Mucosa of descending colon (tissue), 3 donors: ENCODE measurements at places on chromosomes 13 and 19.

DNA sequence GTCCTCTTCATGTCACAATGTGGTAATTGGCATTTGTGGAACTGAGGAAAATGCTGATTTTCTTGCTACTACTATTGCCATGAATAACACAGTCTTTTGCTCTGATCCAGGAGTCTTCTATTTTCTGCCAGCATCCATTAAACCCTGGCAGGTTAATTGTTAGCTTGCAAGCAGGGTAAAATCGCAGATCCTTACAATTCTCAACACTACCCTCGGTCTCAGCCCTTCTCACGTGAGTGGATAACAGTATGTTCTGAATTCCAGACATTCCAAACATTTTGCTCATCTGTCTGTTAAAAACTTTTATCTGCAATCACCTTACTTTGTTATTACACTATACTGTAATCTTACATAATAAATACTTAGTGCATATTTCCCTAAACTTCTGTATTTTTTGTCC is 251.3 kb upstream of the ATXN8OS start:
- DNase-seq, result no peak

DNA sequence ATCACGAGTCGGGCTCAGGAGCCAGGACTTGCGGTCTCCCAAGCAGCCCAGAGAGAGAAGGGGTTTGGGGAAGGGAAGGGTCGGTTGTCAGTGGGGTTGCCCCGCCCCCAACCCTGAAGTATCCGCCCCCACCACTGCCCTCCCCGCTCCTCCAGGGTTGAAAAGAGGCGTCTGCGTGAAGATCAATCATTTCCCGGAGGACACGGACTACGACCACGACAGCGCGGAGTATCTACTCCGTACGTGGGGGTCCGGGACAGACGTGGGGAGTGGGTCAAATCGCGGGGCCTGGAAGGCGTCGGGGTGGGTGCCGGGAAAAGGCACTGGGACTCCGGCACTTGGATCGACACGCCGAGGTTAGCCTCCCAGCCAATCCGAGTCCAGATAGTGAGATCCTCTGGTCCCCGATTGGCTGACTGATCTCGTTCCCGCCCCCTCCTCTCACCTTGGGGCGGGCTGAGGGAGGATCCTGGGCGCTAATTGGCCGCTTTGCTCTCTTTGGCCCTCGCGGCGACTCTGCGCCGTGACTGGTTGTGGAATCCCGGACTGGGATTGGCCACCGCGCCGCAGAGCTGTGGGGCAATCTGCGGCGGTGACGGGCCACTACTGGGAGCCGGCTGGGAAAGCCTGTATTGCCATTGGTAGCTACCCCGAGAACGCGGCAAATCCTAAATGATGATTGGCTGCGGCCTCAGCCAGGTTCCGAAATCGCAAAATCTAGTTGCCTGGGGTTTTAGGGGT is 13.3 kb upstream of the CACNG6 start:
- DNase-seq, result peak; percentile 35

GRCh38 chr19:4049432-4049831 is 17.3 kb downstream of the ZBTB7A start:
- peak; percentile 44 for DNase-seq

DNA sequence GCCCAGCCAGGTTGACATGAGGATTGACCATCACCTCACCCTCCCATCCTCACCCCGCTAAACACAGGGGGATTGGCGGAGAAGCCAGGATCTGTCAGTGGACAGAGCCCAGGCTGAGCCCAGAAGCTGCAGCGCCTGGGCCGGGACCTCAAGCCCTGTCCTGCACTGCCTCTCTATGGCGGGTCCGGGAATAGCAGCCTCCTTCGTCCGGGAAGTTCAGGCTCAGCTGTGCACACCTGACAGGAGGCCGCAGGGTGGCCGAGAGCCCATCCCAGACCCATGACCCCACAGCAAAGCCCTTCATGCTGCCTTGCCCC is 67.8 kb downstream of the SPACA7 start:
- DNase-seq, result no peak

GRCh38 chr19:32914879-32915660 is 45.5 kb upstream of the SLC7A9 start:
- DNase-seq, result no peak

DNA sequence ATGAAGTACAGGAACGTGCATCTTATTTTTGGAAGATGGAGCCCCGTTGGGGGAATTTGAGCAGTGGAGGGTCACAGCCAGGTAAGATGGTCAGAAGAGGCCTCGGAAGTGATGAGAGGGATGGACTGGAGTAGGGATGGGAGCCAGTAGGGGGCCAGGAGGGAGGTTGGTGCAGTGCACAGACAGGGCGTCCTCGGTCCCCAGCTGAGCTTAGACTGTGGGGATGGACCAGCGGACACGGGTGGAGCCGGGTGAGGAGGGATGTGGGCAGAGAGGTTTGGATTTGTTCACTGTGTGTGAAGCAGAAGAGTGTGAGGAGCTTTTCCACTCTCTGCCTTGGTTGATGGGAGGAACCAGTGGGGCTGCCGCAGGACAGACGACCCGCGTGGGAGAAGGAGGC is 10.6 kb downstream of the RPS9 start:
- no peak for DNase-seq

DNA sequence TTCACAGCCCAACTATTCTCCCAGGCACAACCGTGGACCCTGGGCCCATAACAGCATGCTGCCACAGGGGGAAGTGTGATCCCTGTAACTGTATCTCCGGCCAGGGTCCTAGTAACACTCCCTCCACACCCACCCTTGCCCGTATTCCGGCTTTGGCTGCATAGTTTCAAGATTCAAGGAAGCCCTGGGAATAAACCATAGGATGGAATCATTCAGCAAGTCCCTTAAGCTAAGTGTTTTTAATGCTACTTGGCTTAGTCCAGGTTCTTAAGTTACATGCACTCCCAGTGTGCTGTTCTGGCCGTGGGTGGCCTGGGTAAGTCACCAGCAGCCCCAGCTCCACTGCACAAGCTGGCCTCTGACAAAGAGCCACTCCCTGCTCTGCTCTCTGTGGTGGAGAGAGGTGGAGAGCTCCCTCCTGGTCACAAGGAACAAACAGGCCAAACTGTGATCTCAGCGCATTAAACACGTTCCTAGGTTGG is 532.4 kb upstream of the SGCG start:
- DNase-seq, result no peak

DNA sequence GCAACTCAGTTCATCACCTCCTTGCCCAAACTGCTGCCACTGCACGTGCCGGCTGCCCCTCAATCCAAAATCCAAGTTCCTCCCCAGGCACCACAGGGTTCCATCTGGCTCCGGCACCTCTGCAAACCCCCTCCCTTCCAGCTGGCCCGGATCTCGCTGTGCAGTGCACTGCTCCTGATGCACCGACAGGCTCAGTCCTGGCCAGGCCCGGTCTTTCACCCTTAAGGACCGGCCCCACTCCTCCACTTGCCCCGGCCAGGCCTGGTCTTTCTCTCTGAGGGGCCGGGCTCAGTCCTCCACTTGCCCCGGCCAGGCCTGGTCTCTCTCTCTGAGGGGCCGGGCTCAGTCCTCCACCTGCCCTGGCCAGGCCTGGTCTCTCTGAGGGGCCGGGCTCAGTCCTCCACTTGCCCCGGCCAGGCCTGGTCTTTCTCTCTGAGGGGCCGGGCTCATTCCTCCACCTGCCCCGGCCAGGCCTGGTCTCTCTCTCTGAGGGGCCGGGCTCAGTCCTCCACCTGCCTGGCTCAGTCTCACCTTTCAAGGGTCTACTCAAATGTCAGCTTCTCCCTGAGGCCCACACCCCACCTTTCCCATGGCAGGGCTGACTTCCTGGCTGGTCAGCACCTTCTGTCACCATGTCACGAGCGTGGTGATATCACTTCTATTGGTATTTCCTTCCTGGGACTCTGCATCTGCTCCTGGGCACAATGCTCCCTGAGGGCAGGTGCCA is 6.9 kb downstream of the ZNF787 start:
- DNase-seq, result no peak

- DNase-seq, result no peak
Observed at GRCh38 chr19:16461630-16462051, 10.1 kb downstream of the EPS15L1 start.

DNA sequence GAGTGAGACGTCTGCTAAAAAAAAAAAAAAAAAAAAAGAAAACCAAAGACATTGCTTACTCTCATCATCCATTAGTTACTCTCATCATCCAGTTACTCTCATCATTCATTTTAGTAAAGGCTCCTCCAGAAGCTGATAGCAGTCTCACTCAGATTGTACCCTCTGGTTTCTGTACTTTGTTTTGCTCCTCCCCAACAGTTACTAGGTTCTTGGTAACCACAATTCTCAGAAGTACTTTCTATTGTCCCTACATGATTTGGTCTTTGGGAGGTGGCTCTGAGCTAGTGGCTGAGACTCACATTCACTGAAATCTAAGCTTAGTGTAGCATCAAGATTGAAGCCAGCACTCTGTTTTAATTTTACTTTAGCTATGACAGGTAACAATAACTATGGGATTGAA is 14.3 kb downstream of the ERICH4 start:
- DNase-seq, result no peak

DNA sequence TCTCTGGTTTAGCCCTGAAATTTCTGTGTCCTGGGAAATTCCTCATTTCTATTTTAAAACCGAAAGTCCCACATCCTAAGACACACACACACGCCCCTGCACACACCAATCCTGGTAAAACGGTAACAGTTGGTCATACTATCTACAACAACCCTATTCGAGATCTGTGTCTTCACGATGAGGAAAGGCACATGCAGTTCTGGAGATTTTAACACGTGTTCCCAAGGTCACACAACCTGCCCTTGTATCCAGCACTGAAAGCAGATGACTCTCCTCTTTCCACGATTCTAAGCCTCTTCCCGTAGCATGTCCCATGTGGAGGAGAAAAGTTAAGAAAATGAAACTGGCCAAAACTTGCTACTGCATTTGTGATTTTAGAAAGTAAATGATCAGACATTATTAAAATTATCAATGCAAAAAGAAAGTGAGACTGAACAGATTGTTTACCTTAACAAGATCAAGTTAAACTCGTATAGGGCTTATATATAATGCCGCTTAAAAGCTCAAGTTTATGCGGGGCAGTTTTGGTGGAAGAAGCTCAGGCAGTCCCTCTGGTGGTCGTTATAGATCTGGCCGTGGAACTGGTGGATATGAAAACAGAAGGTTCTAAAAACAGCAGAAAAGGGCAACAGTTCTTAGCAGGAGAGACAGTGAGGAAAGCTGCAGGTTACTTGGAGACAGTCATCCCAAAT is 32.7 kb downstream of the VSTM1 start:
- DNase-seq, result no peak

- no peak for DNase-seq
Observed at GRCh38 chr13:36133950-36134626, 2.9 kb upstream of the DCLK1 start.

- DNase-seq, result no peak
Observed at GRCh38 chr13:74162782-74163181, 28.6 kb upstream of the KLF12 start.

- DNase-seq, result no peak
Observed at GRCh38 chr13:104256701-104257100, 1190.5 kb upstream of the SLC10A2 start.

GRCh38 chr19:13427273-13428051 is 78.8 kb downstream of the CACNA1A start:
- no peak for DNase-seq

DNA sequence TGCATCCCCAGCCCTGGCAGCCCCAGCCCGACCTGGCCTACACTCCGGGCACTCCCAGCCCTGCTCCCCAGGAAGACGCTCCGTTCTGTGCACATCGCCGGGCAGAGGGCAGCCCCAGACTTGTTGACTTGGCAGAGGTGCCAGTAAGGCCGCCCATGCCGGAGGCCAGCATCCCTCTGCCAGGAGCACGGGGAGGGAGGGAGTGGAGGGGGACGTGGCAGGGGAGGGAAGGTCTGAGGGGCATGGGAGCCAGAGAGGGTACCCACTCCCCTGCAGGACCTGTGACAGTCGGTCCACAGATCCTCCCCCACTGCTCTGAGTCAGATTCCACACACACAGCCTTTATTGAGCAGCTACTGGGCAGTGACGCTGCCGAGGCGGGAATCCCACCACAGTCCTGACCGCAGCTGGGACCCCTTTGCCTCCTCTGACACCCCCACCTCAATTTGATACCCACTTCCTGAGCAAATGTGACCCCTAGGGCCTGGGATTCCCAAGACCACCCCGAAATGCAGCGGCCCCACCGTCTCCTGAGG is 1.9 kb upstream of the NKPD1 start:
- no peak for DNase-seq

GRCh38 chr19:11248852-11249251 is 9.4 kb downstream of the ANGPTL8 start:
- DNase-seq, result no peak

DNA sequence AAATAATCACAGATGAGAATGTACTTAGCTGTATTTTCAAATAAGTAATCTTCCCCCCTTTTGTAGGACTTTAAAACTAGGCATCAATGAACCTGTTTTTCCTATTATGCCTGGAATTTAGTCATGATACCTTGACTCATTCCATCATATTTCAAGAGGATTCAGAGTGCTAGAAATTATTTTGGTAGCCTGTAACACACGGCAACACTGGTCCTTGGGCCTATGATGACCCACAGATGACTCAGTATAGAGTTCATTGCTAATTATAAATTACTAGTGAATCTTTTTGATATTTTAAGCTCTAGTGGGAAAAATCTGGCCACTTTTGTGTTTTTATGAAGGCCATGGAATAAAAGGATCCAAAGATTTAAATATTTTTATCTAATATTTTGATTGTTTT is 26.0 kb upstream of the GARRE1 start:
- no peak for DNase-seq

GRCh38 chr13:21676611-21677021 is 5.7 kb downstream of the FGF9 start:
- peak; percentile 65 for DNase-seq

DNA sequence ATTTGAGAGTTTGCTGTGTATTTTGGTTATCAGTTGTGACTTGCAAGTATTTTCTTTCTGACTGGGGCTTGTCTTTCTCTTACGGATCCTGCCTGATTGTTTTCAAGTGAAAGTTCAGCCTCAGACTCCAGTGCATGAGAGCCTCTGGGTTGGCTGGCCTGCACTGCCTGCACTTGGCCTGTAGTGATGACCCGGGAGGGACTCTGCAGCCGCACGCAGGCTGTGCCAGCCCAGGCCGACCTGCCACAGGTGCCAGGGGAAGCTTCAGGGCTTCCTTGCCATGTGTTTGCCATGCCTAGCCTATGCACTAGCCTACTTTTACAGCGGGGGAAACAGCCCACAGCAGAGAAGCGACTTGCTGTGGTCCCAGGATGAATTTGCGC is 77.0 kb downstream of the KDM4B start:
- no peak for DNase-seq

GRCh38 chr19:48873476-48874302 is 1.5 kb downstream of the PPP1R15A start:
- DNase-seq, result peak; percentile 34

GRCh38 chr13:41916173-41916954 is 44.5 kb downstream of the VWA8 start:
- no peak for DNase-seq

- no peak for DNase-seq
Observed at GRCh38 chr13:43196086-43196621, 172.8 kb downstream of the DNAJC15 start.

GRCh38 chr13:51637852-51638215 is 53.6 kb downstream of the WDFY2 start:
- DNase-seq, result no peak
